Activated CD4-positive, CD25-positive, alpha-beta regulatory T cell treated with anti-CD3 and anti-CD28 coated beads, Interleukin-2, amount 50 U/mL, for 16 hours (primary cell): ENCODE measurements at places on chromosomes 2 and 18.

GRCh38 chr2:43004879-43005244 lies 212.5 kb upstream of the HAAO start:
- no peak for DNase-seq

GRCh38 chr2:186328838-186329237 lies 157.2 kb upstream of the ZC3H15 start:
- DNase-seq: no peak

DNA sequence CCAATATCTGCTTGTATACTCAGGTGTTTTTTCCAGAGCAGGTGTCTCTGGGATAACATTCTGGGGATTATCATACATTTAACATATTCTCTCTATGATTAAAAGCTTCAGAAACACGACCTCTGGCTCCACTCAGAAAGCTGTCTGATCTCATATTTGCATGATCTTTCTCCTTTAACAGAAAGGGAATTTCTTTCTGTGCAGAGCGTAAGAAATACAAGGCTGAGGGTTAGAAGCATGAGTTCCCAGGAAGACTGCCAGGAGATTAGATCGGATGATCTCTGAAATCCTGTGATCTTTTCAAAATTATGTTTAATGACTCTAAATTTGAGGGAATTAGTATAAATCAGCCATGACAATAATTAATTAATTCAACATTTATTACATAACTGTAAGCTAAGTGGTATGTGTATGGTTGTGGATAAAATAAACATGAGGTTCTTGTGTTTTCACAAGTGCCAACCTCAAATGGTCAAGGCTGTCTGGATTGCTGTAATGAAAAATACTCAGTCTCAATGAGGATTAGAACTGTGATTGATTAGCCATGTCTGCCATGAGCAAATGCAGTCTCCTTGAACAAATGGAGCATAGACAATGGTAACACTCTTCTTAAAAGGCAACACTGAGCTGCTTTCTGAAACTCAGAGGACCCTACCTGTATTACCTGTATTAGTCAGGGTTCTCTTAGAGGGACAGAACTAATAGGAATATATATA lies 304.9 kb downstream of the STK39 start:
- DNase-seq: no peak

GRCh38 chr2:239390546-239391285 lies 10.1 kb downstream of the HDAC4 start:
- DNase-seq: no peak

DNA sequence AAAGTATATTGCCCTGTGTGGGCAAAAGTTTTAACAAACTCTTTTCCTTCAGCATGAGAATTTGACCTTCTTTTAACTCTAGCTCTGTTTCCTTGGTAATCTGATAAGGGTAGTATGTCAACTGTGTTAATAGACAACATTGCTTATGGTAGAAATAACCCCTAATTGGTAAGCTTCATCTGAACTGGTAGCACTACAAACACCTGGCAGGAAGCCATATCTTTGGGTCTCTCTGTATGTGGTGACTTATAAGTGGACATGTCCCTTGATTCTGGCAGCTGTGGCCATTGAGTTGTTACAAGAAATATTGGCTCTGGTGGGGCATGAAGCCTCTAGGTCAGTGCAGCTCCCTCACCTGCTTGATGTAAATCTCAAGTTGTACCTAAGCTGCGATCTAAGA lies 46.9 kb downstream of the MBD5 start:
- no peak for DNase-seq

DNA sequence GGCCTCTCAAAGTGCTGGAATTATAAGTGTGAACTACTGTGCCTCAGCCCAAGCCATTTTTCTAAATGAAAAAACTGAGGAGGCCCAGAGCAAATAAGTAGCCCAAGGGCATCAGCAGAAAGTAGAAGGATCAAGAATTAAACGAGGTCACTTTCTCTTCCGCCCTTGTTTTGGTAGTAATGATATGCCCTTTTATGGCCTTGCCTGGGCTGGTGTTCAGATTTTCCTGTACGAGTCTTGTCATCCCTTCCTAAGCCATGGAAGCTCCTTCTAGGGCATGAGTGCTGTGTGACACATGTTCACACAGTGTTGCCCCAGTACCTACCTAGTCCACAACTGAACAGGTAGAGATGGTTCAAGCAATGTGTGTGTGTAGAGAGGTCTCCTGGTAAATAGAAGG lies 6.6 kb downstream of the HPCAL1 start:
- no peak for DNase-seq

DNA sequence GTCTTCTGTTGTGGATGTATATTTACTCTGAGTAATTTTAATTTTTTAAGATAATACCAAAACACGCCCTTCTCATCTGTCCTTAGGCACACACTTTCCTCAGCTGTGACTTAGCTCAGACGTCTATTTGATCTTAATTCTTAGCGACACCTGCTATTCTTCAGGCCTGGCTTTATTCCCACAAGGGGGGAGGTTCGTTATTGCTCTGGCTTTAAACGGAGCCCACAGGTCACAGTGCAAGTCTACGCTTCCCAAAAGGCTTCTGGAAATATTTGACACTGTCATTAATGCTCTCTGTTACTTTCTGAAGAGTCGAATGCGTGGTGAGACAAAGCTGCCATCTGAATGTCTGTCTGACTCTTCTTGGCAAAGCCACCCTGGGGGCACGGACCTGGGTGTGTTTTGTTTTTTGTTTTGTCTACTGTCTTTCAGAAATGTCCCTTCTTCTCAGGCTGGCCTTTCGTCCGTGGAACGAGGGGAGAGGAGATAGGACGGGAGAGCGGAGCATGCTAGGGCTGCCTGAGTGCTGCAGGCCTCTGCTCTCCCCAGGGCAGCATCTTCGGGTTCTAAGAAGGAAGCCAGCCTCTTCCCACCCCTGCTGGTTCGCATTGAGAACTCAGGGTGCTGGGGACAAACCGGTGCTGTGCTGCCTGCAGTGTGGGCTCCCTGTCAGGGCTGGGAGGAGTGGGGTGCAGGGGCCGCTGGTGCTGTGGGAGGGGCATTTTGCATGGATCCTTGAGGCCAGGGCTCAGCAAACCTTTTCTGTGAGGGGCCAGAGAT lies 61.9 kb downstream of the ASAP2 start:
- DNase-seq: no peak

DNA sequence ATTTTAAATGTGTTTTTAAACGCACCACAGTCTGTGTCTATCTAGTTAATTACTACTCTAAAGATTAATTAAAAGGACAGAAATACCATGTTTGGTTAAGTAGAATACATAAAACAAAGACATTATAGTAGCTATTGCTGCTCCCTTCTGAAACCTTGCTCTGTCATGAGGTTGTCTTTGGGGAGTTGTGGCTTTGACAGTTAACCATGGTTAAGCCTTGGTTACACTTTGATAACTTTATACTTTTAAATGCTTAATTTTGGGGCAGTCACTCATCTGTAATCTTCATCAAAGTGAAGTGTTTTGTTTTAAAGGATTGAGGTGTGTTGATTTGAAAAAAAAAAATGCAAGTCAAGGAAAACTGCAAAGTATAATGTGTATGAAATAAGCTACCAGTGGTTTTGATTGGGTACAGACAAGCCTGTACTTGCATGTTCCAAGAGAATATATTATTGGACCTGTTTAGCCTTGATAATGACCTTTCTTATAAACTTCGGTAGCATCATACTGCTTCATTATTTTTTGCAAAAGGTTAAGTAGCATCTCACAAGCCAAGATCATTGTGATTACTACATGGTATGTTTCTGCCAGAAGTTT lies 29.8 kb upstream of the TBR1 start:
- DNase-seq: no peak

DNA sequence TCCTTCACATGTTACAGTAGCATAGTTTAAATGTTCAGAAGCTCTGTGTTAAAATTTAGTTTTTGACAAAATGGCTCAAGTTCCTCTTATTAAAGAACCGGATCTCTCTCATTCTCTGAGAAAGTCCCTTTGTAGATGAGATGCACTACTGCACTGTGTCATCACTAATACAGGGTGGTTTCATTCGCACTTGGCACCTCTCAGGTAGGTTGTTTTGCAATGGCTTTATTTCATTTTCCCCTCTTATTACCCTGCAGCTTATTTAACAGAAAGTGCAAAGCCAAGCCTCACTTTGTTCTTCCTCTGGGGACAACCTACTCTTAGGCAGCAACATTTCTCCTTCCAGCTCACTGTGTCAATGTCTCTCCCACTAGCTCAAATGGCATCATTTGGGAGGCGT lies 185.1 kb downstream of the DLGAP1 start:
- no peak for DNase-seq

DNA sequence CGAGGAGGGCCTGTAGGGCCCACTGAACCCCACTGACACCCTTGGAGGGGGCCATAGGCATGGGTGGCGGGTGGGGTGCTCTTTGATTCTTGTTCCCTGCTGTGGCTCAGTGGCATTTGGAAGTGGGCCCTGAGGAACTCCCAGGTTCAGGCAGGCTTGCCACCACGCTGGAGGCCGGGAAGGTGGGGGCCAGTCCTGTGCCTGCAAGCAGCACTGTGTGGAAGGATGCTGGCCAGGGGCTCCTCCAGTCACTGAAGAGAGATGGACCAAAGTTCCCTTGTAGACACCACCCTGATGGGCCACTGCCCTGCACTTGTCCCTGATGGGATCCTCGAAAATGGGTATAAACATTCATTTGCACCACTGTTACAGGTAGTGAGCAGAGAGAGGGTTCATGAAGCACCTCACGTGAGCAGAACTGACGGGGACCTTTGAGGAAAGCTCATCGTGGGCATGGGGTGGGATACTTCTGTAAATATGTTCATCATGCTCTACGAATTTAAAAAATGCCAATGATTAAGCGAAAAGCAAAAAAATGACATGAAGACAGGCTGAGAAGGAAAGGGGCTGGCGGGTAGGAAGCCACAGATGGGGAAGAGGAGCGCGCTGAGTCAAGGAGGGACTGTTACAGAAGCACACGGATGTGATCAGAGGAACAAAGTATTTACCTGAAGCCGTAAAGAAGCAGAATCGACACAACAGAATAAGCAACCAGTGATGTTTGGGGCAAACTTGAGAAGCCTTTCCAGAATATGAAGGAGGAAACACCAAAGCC lies 45.2 kb upstream of the ASB1 start:
- no peak for DNase-seq

DNA sequence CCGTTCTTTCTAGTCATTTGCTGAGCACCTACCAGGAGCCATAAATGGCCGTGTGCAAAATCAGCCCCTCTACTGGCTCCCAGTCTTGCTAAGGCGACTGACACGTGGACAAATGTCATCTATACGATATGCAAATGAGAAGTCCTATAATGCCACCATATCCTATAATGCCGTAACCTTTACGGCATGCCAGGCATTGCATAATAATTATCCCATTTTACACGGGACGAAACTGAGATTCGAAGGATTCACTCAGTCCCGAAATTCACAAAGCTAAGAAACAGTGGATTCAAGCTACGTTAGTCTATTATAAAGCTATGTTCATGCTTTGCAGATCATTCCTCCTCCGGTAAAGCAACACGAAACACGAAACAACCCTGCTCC lies 34.1 kb upstream of the RNF149 start:
- no peak for DNase-seq

DNA sequence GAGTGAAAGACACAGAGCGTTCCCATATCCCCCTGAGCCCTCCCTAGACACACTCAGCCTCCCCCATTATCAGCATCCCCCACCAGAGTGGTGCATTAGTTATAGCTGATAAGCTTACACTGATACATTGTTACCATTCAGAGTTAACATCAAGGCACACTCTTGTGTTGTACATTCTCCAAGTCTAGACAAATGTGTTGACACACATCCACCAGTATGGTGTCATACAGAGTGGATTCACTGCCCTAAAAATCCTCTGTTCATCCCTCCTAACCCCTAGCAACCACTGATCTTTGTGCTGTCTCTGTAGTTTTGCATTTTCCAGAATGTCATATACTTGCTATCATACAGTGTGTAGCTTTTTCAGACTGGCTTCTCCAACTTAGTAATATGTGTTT lies 78.0 kb upstream of the RPL31 start:
- no peak for DNase-seq

DNA sequence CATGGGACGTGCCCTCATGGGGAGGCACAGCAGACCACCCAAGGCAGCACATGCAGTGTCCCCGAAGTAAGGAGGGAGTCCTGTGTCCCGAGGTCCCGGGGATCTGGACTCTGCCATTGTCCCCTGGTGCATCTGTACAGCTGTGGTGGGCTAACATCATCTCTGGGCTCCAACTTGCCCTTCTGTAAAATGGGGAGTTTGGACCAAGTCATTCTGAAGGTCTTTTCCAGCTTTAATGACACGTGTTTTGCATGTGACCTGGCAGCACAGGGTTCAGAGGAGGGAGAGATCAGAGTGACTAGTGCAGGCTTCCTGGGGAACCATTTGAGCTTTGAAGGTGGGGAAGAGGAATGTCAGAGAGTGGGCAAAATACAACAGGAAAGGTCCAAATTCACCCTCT lies 21.5 kb downstream of the ITM2C start:
- DNase-seq: no peak

DNA sequence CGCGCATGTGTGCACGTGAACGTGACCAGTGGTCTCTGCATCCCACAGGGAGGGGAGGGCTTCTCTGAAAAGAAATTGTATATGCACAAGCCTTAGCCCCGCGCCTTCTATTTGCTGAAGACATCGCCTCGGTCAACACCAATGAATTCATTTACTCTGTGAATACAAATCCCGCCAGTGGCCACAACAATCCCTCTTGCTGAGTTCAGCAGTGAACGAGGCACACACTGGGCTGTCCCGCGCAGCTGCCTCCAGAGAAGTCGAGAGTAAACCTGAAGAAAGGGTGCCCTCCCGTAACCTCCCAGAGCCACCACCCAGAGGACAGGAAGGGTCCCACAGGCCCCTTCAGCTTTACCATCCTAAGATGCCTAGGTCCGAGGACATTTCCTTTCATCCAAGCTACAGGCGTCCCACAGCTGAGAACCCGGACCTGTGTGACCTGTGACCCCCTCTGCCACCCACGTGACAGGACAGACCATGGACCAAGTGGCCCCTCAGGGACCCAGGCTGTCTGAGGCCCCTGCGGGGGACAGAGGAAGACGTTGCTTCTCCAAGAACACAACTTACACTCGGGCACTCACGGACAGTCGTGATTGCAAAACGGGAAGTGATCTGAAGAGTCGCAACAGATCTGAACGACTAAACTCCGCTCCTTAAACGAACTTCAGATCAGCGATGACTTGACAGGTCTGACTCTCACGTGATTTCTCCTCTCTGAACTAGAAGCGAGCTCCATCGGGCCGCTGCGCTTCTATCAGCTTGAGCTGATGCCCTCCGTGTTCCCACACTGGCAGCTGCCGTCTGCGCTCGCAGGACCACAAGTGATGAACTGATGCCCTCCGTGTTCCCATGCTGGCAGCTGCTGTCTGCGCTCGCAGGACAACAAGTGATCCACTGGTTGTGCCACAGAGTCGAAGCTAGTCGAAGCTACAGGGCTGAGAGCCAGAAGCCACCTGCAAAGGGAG lies 92.7 kb downstream of the ZNF516 start:
- no peak for DNase-seq
